ENCODE measurements at places on chromosomes 3 and 15.

DNA sequence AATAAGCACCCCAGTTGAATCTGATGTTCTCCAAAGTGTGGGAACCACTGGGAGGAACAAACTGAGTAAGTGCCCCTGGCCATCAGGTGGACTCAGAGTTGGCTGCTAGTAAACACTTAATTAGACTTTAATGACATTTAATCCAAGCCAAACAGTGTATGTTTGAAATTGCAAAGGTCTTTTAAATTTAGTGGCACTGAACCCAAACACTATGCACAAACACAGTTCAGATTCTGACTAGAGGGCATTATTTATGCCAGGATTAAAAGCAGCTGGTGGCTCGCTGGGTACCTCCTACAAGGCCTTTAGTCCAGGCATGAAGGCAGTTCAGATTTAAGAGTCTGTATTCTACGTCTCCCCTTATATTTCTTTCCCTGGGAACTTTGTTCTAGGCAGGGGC lies 264.8 kb downstream of the CLSTN2 start:
- DNase-seq = no peak

- DNase-seq = no peak
These were observed 97.6 kb downstream of the MEX3B start for GRCh38 chr15:81948222-81948621.

DNA sequence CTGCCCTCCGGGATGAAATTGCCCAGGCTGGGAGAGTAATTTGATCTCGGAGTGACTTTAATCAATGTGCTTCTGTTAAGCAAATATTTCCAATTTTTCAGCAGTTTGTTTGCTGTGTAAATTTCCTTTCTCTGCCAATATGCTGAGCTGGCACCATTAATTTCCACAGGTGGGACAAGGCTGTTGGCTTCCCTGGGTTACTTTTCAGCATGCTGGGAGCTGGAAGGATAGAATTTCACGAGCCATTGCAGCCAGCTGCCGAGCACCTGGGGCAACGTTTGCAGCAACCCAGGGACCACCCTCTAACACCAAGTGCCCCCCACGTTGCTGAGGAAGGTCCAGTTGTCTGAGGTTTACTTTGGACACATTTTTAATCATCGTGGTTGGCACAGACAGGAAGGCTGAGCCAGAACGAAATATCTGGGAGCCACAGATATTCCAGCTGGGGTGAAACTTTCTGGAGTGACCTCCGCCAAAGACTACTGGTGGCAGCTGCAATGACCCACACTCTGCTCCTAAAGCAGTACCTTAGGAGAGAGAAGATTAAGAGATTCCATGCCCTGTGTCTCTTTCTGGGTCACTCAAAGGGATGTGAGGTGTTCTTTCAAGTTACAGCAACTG lies 293.3 kb upstream of the RGMA start:
- no peak for DNase-seq

DNA sequence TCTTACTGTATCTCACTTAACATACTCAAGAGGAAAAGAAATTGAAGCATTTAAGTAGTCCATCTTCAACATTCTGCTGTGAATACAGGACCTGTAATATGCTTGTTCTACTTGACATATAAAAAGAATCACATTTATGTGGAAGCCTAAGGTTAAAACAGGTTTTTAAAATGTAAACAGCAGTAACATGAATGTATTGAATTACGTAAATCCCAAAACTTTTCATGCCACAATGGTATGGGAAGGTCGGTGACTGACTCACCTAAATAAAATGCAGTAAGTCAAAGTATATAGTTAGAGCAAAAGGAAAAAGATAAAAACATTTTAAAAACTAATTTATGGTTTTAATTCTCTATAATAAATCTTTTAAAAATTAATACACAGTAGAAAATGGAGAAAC lies 115.7 kb upstream of the TJP1 start:
- no peak for DNase-seq

GRCh38 chr3:38264353-38264771 lies 1.2 kb upstream of the SLC22A13 start:
- DNase-seq = no peak

DNA sequence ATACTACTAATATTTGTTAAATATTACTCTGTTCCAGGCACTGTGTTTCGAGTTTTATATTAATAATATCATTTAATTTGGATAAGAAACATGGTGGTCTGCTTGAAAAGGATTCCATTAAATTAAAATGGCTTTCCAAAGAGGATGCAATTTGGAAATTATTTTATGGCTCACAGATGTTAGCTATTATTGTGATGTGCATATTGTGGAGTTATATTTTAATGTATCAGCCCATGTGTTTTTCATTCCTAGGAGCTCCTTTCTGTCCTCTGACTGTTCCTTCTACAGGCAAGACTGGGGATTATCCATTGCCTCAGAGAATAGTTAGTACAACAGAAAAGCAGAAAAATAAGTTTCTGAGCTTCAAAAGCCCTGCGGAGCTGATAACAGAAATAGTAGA lies 376.7 kb upstream of the PDZRN3 start:
- DNase-seq = no peak

- no peak for DNase-seq
These were observed 126.5 kb upstream of the ROPN1 start for GRCh38 chr3:124118397-124118796.

- DNase-seq = no peak
These were observed 143.5 kb upstream of the SOX2 start for GRCh38 chr3:181568248-181568647.

DNA sequence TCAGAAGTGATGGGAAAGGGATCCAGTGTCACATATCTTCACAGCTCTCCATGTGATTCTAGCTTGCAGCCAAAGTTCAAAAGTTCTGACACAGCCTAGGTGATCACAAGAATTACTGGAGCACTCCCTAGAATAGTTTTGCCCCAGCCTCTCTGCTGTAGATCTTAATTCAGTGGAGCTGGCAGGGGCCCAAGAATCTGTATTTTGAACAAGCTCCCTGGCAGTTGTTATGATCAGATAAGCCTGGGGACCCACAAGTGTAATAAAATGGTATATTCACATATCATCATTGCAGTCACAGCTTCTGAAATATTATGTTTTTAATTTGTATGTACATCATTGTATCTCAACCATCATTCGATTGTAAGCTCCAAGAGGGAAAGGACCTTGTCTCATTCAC lies 62.3 kb downstream of the NOX5 start:
- no peak for DNase-seq

- no peak for DNase-seq
These were observed 101.1 kb upstream of the THRB start for GRCh38 chr3:24595796-24596195.

DNA sequence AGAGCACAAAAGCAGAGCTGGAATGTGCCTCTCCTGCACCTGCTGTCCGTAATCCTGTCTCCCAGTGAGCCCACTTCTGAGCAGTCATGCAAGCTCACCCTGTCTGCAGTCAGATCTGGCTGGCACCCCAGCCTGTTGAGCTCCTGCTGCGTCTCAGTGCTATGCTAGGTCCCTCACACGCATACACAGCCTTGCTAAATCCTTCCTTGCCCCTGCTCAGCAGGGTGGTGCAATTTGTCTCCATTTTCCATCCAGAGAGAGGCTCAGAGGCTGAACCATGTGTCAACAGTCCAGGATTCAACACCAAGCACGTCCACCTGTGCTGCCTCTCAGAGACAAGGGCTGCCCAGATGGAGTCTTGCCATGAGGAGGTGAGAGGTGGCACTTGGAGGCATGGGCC lies 11.0 kb downstream of the POMGNT2 start:
- DNase-seq = no peak

DNA sequence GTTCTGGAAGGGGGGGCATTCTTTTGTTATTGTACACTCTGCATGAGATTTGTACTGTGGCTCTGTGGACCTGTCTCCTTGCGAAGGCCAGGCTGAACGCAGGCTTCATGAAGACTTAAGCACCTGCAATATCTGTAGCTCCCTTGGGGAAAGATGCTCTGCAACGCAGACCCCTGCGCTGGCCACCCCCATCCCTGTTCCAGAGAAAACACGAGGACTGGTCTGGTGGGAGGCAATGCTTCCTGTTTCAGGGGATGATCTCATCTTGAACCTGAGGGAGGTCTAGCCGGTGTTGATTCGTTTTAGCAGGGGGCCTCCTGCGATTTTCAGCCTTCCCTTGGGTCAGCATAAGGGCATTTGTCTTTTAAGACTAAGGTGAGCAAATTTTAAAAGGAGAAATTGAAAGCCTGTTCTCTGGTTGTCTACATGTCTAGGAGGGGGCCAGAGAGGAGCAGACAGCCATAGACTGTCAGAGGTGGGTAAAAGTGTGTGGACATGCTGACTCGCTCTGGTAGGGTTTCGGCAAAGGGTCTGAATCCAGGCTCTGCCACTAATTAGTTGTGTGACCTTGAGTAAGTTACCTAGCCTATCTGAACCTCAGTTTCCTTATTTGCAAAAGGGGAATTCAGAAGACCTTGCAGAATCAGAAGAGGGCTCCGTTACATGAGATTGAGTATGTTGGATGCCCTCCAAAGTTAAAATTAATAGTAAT lies 80.9 kb upstream of the RASGRF1 start:
- no peak for DNase-seq

DNA sequence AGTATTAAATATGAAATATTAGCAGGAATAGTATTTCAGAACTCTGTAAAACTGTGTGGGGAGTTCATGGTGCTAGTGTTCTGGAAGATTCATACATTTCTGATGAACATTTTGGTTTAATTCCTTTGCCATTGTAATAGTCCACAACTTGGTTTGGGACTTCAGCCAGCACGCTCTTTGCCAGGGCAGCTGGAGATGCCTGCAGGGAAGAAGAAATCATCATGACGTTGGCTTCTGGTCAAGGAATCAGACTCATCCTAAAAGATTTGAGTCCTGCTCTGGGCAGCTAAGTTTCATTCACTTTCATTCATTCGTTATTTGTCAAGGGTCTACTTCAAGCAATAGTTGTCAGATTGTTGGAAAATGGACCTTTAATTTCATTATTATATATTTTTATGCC lies 32.4 kb upstream of the MRPL3 start:
- DNase-seq = no peak

DNA sequence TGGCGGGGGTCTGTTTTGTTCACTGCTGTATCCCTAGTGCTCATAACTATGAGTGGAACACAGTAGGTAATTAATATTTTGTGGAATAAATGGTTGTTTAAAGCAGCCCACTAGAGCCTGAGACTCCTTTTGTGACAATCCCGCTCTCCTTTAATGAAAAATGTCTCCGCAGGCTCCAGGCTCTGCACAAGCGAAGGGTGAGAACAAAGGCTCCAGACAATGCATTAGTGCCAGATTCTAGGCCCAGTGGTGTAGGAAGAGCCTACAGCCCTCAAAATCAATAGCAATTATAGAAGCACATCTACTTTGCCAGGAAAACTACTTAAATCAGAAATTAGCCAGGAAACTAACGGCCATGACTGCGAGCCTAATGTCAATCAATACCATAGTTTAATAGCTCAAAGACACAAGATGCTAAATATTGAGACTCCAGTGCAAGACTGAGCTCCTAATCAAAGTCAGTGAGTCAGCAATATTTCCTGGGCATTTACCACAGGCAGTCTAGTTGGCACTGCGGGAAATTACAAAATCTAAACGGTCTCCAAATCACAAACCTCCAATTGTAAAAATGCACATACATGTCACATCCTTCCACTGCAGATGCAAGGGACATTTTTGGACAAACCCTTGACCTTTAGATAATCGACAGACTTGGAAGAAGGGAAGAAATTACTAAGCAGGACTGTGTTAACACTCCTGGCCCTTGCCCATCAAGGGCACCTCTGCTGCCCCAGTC lies 2.3 kb downstream of the ANXA2 start:
- no peak for DNase-seq

GRCh38 chr15:35186346-35186745 lies 101.3 kb upstream of the NANOGP8 start:
- DNase-seq = no peak

DNA sequence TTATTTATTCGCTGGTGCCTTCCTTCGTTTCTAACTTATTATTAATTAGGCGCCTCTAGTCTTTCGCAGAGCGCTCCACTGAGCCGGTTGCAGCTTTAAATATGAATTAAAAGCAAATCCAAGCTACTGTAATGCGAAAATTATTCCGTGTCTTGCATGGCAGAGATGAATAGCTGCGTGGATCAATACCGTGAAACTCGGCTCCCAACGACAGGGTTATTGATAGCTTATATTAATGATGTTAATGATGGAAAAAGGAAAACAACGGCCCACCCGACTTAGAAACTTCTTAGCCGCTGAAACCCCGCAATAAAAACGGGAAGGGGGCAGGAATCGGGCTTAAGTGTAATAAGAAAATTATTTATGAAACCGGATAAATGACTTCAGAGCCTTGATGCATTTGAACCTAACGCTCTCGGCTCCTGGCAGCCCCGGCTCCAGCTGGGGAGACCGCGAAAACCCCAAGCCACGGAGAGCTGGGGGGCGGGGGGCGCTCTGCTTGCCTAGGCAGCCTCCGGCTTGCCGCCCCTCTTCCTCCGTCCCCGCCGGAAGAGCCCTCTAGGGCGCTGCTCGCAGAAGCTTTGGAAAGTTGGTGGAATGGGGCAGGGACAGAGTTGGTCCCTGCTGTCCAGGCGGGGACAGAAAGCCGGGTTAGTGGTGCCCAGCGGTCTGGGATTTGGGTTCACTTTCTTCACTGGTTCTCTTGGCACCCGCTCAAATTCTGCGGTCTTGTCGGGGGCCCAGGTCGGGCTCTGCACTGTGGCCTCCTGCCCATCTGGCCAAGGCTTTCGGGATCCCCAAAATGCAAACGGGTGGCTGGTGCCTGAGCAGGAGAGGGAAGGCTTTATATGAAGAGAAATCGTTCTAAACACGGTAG lies 7.7 kb upstream of the ONECUT1 start:
- DNase-seq = no peak

DNA sequence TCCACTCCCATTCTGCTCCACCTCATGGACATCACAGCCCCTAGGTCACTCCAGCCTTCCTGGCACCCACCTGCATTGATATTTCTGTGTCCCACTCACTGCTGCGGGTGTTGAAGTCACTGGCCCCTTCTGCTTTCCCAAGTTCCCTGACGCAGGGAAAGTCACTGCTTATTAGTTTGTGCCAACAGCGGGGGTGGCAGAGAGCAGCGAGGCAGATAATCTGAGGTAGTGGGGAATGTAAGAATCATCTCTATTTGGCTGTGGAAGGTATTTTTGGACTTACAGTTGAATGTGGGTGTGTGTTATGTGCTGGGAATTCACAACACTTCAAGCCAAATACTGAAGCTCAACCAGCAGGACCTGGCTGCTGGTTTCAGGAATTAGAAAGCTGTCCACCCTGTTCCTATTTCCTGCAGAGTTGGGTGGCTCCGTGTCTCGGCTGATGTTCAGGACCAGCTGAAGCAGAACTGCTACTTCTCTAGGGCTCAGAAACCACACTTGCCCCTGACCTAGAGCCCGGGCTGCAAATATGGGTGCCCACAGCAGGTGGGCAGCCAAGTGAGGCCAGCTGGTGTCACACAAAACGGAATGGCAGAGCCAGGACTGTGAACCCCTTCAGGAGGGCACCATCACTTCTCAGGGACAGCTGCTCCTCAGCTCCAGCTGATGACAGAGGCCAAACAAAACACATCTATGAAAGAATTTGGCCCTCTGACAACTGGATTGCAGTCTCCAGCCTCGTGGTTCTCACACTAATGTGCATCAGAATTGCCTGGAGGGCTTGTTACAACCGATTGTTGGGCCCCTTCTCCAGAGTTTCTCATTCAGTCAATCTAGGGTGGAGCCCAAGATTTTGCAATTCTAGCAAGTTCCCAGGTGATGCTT lies 57.7 kb downstream of the SEMA5B start:
- DNase-seq = no peak
